K562 (cell line): ENCODE measurements at places on chromosomes 12 and 14. TPM values are rescaled to one million over a fixed set of nuclear protein-coding genes. Genes with fewer than 3 reads are reported as not detected.

The AQP6 gene
- polyA plus RNA-seq = 0.12 TPM in 1 of 2 replicates, not detected in the other

The NTF3 gene
- polyA plus RNA-seq = not detected in 2 replicates

The LYZ gene
- polyA plus RNA-seq = 27.2 and 37.0 TPM in 2 replicates

The TAS2R9 gene
- not detected in 2 replicates for polyA plus RNA-seq

The AMDHD1 gene
- polyA plus RNA-seq = not detected in 2 replicates

The RPS6KA5 gene
- 4.5 and 4.7 TPM in 2 replicates for polyA plus RNA-seq

The PAPLN gene
- 3.5 and 5.5 TPM in 2 replicates for polyA plus RNA-seq

The PIWIL1 gene
- not detected in 2 replicates for polyA plus RNA-seq

The SMCO3 gene
- polyA plus RNA-seq = not detected in 2 replicates

The TBX3 gene
- polyA plus RNA-seq = 0.19 and 0.35 TPM in 2 replicates

The FAM181A gene
- not detected in 2 replicates for polyA plus RNA-seq

The PTPRR gene
- polyA plus RNA-seq = 10.0 and 10.3 TPM in 2 replicates

The TAS2R13 gene
- not detected in 2 replicates for polyA plus RNA-seq

The CMTM5 gene
- polyA plus RNA-seq = not detected in 2 replicates

The RHOF gene
- polyA plus RNA-seq = 8.8 and 9.5 TPM in 2 replicates

The FOXG1 gene
- polyA plus RNA-seq = 1.3 TPM in 2 replicates

The NKX2-1 gene
- polyA plus RNA-seq = not detected in 2 replicates

The STX2 gene
- polyA plus RNA-seq = 30.3 and 30.8 TPM in 2 replicates

The KRT85 gene
- polyA plus RNA-seq = not detected in 2 replicates

The CD4 gene
- 0.11 TPM in 1 of 2 replicates, not detected in the other for polyA plus RNA-seq

The RNU6-7 gene
- polyA plus RNA-seq = not detected in 2 replicates

The KRT72 gene
- not detected in 2 replicates for polyA plus RNA-seq

The USP5 gene
- 44.9 and 45.4 TPM in 2 replicates for polyA plus RNA-seq

The WNT1 gene
- polyA plus RNA-seq = 0.38 TPM in 1 of 2 replicates, not detected in the other

The ARHGDIB gene
- polyA plus RNA-seq = 90.4 and 116 TPM in 2 replicates

The GNPNAT1 gene
- 19.2 and 20.1 TPM in 2 replicates for polyA plus RNA-seq

The EIF2S3B gene
- polyA plus RNA-seq = 1.5 TPM in 2 replicates

The SDS gene
- 0.15 and 0.30 TPM in 2 replicates for polyA plus RNA-seq

The PPM1H gene
- polyA plus RNA-seq = 9.3 and 9.7 TPM in 2 replicates

The FBRSL1 gene
- polyA plus RNA-seq = 27.4 and 32.3 TPM in 2 replicates

The PPP1R1A gene
- polyA plus RNA-seq = not detected in 2 replicates

The PPP1R36 gene
- not detected in 2 replicates for polyA plus RNA-seq

The IL31 gene
- polyA plus RNA-seq = not detected in 2 replicates

The CSRNP2 gene
- 7.9 and 8.5 TPM in 2 replicates for polyA plus RNA-seq

The CCDC197 gene
- not detected in 2 replicates for polyA plus RNA-seq

The ADAMTS20 gene
- polyA plus RNA-seq = 0.09 TPM in 1 of 2 replicates, not detected in the other

The CD9 gene
- 0.49 and 1.2 TPM in 2 replicates for polyA plus RNA-seq

The RPL10L gene
- polyA plus RNA-seq = not detected in 2 replicates

The OTX2 gene
- not detected in 2 replicates for polyA plus RNA-seq

The PRH2 gene
- polyA plus RNA-seq = 0.81 TPM in 1 of 2 replicates, not detected in the other

The GRIN2B gene
- polyA plus RNA-seq = not detected in 2 replicates

The CLEC4C gene
- polyA plus RNA-seq = not detected in 2 replicates

The PLEKHG7 gene
- not detected in 2 replicates for polyA plus RNA-seq

The CLEC7A gene
- polyA plus RNA-seq = not detected in 2 replicates
